Retina (tissue), 1 donor: ENCODE measurements at places on chromosomes 12 and 14.

- DNase-seq: no peak
These were observed 81.2 kb downstream of the MIPOL1 start for GRCh38 chr14:37278636-37279538.

GRCh38 chr12:6539314-6539682 lies 5.0 kb downstream of the GAPDH start:
- no peak for DNase-seq

- no peak for DNase-seq
These were observed 187.5 kb downstream of the MSRB3 start for GRCh38 chr12:65465766-65466547.

GRCh38 chr12:113879658-113880057 lies 86.5 kb downstream of the RBM19 start:
- DNase-seq: no peak

DNA sequence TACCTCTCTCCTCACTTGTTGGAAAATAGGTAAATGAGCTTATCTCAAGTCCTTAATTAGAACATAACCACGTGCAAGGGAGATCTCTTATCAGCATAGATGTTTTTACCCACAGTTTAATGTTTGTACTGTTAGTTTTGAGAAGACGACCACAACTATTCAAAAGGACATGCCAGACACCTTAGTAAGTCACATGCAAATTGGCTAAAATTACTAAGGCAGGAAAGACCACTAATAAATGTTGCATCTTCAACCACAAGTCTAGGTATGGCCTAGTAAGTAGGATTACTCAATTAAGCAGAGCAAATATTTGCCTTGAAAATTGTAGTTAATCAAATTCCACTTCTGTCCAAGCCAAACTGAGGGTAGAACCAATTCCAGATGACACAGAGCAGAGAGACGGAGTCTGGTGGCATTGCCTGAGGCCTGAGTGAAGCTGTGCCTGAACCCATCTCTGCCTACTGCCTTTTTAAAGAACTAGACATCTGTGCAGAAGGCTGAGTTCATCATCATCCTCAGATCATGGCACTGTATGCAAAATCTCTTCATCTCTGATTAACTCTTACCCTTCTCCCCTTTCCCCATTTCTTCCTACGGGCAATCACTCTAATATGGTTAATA lies 29.7 kb upstream of the CHST11 start:
- DNase-seq: no peak

DNA sequence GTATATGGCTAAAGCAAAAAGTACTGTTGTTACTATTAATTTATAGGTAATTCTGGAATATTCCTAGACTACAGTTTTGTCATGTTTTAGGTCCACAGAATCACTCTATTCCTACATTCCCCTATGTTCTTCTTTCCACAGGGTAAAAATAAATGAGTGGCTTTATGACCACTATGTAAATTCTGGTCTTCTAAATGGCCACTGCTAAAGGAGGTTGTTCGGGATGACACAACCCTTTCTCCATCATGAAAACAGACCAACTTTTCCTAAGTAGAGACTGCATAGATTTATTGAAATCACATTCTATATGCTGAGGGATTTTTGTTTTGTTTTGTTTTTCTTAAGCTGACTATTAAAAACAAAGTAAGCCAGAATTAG lies 88.0 kb downstream of the SYT1 start:
- no peak for DNase-seq

DNA sequence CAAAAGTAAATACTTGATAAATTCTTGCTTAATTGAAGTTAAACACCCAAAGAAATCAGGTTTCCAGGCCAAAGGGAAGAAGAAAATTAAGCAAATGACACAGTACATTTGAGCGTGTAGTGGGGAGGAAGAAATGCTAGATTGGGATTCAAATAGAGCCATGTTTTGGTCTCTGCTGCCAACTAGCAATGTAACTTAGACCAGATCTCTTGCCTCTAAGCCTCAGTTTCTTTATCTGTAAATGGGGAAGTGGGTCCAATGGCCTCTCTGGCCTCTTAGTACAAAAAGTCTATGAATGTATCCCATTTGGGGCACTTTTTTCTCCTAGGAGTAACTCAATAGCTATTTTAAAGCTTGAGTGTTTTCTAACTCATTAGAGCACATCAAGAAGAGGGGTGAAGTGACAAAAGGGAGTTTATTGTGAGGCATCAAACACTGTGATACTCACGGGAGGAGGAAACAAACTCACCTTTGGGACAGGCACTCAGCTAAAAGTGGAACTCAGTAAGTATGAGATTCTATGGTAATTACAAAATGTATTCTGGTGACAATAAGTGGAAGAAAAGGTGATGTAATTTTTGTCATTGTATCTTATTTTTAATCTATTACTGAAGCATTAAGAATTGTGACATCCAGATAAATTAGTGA lies 55.8 kb downstream of the DAD1 start:
- no peak for DNase-seq

GRCh38 chr14:68937471-68938270 lies 41.4 kb downstream of the ACTN1 start:
- no peak for DNase-seq

DNA sequence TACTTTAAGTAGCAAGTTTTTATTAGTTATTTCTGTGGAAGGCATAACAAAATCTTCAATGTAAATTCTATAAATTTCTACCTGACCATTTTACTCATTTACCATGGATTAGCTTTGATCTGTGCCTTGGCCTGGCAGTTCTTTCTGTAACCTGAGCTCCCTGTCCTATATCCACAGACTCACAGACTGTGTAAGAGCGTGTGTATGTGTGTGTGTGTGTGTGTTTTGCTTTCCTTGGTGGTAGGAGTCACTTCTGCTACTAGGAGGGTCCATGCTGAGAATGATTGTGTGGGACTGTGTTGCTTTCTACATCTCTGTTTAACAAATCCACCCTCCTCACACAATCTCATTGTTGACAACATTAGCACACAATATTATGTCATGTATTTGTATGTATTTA lies 221.2 kb upstream of the PELI2 start:
- DNase-seq: no peak

GRCh38 chr12:1888923-1889322 lies 29.5 kb downstream of the CACNA2D4 start:
- DNase-seq: no peak

- no peak for DNase-seq
These were observed 91.5 kb upstream of the ZFP36L1 start for GRCh38 chr14:68884031-68885030.

GRCh38 chr12:89309440-89309802 lies 42.9 kb downstream of the DUSP6 start:
- DNase-seq: no peak

- no peak for DNase-seq
These were observed 33.3 kb upstream of the GPR68 start for GRCh38 chr14:91277546-91278382.

GRCh38 chr12:123548107-123548506 lies 14.6 kb upstream of the RILPL1 start:
- no peak for DNase-seq

DNA sequence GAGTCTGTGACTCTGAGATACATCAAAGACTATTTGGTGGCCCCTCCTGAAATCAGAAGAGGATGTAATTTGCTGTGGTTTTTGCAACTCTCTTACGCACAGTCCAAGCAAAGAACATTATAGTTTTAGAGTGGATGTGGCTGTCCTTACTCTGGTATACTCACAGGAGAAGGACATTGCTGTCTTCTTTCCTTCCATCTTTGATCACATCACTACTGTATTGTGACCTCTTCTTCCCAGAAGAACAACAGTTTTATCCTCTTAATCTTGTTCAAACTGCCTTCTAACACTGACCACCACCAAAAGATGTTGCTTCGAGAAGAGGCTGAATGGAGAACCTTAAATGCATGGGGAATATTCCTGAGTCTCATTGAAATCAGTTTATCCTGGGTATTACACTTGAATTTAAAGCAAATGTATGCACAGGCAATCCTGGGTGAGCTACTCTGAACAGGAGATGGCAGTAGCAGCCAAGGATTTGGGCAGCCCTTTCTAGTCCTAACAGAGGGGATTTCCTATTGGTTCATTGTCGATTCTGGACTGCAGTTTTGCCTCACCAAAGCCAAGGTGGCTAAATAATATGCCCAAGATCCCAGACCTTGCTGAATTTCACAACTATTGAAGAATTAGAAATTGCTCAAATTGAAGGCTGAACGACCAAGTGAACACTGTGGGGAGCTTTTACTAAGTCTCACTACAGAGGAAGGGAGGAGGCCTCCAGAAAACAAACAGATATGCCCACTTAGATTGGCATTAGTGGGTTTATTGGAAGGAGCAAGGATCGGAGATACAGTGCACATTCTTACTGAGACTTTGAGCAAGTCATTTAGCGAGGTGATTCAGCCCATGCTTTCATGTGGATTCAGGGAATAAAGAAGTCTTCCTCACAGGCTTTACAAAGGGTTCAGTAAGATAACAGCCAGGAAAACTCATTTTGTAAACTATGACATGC lies 282.8 kb downstream of the PAWR start:
- DNase-seq: no peak

DNA sequence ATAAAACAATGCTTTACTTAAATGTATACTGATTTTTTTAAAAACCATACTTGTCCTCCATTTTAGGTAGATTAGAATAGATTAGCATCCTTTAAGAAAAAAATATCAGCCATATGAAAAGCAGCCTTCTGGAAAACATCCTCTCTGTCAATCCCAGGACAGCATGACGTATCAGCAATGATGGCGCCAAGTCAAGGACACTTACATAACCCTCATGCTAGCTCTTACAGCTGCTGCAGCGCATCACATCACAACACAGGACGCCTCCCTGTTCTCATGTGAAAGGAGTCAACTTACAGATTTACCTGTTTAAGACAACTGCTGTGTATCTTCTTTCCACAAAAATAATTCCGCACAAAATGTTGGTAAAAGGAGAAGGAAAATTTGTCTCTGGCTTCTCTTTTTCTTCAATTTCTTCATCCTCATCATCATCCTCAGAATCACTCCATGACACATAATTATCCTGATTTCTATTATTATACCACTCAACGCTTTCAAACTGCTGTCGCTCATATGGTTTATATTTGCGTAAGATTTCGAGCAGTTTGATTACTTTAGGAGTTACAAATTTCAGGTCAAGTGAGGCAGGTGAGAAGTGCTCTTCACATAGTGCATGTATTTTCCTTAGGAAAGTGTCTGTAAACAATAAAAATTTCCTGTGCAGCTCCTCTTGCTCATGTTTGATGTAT lies 33.3 kb downstream of the DICER1 start:
- DNase-seq: no peak

DNA sequence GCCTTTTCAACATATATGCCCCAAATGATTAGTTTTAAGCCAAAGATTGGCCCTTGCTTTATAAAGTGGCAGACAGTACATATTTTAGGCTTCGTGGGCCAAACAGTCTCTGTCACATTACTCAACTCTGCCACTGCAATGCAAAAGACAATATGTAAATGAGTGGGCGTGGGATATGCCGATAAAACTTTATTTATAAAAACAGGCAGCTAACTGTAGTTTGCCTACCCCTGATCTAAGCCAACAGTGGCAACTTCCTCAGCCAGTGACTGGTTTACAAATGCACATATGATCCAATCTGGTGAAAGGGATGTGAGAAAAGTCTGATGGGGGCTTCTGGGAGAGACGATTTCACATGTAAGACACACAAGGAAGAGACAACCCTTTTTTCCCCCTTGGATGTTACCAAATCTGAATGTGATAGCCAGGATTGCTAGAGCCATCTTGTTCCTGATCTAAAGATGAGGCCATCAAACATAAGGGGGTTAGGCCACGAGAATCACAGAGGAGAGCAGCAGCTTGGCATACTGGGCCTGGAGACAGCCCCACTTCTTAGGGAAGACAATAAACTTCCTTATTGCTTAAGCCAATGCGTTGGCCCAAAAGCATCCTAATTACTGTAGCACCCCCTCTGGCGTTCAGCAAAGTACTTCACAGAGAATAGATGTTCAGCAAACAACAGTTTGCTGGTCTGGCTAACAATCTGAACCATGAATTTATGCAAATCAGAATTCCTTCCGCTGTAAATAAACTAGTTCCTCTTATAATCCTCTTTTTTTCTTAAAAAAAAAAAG lies 75.2 kb upstream of the TMCC3 start:
- DNase-seq: peak; percentile 41

DNA sequence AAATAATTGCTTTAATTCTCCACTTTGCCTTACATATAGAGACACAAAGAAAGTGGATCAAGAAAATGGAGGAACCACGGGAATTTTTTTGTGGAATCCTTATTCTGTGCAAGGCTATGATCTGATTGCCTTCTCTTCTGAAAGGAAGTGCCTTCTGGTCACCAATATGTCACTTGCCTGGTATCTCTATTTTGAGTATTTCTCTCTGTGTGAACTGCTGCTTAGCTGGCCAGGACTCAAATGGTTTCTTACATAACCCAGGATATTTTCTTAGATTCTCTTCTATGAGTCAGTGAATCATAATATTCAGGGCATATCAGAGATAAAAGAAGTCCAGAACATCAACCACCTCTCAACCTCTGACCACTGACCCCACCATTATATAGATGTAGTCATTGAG lies 156.1 kb downstream of the DIO2 start:
- peak; percentile 10 for DNase-seq

- no peak for DNase-seq
These were observed 219.7 kb upstream of the SFSWAP start for GRCh38 chr12:131491155-131491554.

GRCh38 chr12:91926848-91927247 lies 218.8 kb downstream of the BTG1 start:
- DNase-seq: no peak
